Thoracic aorta (tissue), 2 donors: ENCODE measurements at places on chromosomes 5 and 9.

GRCh38 chr9:123456011-123456410 is 100.0 kb downstream of the CRB2 start:
- H3K4me1 ChIP-seq, result peaks cover 6% of the 10 kb centered on the region
- no peak overlapping the region for H3K27ac ChIP-seq

DNA sequence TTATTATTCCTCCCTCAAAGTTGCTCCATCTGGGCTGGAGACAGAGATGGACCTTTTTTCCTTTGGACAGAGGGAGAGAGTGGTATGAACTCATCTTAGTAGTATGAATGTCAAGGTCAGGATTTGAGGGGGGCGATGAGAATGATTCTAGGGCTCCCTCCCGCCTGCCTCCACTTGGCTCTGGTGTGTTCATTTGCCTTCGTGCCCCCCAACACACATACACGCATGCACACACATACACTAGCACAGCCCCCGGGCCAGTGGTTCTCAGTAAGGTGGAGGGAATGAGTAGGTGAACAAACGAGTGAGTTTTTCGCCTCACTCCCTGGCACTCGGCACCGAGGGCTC is 44.5 kb downstream of the ERGIC1 start:
- H3K4me1 ChIP-seq, result peaks cover 82% of the 10 kb centered on the region
- peak overlapping the region; percentile 99 for H3K27ac ChIP-seq
- no peaks in the 10 kb centered on the region for H3K36me3 ChIP-seq
- no peak for DNase-seq

DNA sequence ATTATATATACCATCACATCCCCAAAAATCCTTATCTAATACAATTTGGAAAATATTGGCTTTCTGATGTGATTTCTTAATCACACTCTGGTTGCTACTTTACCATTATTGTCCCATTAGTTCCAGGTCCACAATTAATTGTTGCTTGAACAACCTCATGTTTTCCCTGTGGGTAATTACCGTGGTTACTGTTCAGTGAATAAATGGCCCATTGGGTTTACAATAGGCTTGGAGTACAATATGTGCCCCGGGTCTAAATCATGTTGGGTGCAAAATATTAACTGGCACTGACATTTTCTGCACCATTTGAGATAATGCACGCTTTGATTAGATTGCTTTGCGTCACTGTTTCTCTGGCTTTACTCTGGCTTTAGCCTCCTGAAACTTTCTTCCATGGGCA is 163.7 kb downstream of the GABBR2 start:
- no peaks in the 10 kb centered on the region for H3K36me3 ChIP-seq
- no peak for DNase-seq
- H3K27ac ChIP-seq, result no peak overlapping the region

- peak within 1 kb of the TSS; percentile 97 for H3K4me3 ChIP-seq
- H3K27me3 ChIP-seq, result no peaks in the 10 kb centered on the region
- peaks cover 28% of the 10 kb centered on the region for H3K4me1 ChIP-seq
- peak within 1 kb of the TSS; percentile 97 for H3K27ac ChIP-seq
- H3K36me3 ChIP-seq, result peaks cover 5% of the 10 kb centered on the region
Measured at GRCh38 chr9:137459152-137459600, at the start of gene NSMF. TSS of gene NSMF (minus strand) at chr9:137459334. CDS start at chr9:137459102, 232 bp downstream.

DNA sequence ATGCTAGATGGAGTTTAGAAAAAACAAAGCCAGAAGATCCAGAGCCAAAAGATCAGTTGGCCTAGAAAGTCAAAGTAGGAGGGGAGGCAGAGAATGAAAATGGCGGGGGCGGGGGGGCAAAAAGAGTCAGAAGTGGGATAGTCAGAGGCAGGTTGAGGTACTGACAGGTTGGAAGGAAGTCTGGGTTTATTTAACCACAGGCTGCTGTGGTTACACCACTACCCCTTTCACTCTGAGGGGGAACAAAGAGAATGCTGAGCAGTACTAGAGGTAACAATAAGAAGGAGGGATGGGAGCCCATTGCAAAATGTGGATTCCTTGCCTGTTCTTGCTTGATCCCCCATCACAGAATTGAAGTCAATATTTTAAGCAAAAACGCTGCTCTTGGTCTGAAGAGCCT is 111.8 kb downstream of the CAVIN4 start:
- no peaks in the 10 kb centered on the region for H3K27me3 ChIP-seq
- H3K4me3 ChIP-seq, result no peak overlapping the region
- no peak for DNase-seq
- no peak overlapping the region for H3K27ac ChIP-seq

DNA sequence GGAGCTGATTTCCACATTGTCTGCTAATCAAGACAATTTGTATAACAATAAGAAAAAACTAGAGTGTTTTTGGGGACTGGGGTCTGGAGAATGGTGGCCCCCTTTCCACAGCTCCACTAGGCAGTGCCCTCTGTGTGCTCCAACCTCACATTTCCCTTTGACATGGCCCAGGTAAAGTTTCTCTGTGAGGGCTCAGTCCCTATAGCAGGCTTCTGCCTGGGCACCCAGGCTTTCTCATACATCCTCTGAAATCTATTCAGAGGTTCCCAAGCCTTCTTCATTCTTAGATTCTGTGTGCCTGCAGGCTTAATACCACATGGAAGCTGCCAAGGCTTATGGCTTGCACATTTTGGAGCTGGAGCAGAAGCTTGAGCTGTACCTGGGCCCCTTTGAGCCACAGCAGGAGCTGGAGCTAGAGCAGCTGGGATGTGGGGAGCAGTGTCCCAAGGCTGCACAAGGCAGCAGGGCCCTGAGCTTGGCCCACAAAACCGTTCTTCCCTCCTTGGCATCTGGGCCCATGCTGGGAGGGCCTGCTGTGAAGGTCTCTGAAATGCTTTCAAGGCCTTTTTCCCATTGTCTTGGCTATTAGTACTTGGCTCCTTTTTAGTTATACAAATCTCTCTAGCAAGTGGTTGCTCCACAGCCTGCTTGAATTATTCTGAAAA is 49.1 kb upstream of the VPS13A start:
- no peaks in the 10 kb centered on the region for H3K4me1 ChIP-seq
- H3K4me3 ChIP-seq, result no peak overlapping the region
- no peak overlapping the region for H3K27ac ChIP-seq
- no peaks in the 10 kb centered on the region for H3K27me3 ChIP-seq
- DNase-seq, result no peak

GRCh38 chr5:118580949-118581348 is 407.4 kb downstream of the DTWD2 start:
- no peak overlapping the region for H3K27ac ChIP-seq
- DNase-seq, result no peak
- H3K4me1 ChIP-seq, result peaks cover 43% of the 10 kb centered on the region
- no peak overlapping the region for H3K4me3 ChIP-seq
- no peaks in the 10 kb centered on the region for H3K36me3 ChIP-seq

DNA sequence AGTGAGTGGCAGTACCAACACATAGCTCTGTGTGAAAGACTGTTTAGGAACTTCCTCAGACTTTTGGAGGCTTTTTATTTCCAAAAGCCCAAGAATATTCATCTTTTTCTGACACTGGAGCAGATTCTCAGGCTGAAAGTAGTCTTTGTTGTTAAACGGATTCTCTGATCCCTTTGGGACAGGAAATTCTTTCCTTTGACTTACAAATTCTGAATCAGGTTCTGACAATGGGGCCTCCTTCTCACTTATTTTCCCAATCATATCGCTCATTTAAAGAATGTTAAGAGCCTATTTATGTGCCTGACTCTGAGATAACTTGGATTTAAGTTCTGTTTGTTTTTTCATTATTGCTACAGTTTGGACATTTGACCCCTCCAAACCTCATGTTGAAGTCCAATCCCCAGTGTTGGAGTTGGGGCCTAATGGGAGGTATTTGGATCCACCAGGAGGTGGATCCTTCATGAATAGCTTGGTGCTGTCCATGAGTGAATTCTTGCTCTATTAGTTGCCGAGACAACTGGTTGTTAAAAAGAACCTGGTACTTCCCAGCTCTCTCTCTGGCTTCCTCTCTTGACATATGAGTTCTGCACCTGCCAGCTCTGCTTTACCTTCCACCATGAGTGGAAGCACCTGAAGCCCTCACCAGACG is 4.1 kb upstream of the ADGRV1 start:
- H3K27me3 ChIP-seq, result peaks cover 10% of the 10 kb centered on the region
- H3K36me3 ChIP-seq, result no peaks in the 10 kb centered on the region
- no peak for DNase-seq
- H3K4me3 ChIP-seq, result no peak overlapping the region

DNA sequence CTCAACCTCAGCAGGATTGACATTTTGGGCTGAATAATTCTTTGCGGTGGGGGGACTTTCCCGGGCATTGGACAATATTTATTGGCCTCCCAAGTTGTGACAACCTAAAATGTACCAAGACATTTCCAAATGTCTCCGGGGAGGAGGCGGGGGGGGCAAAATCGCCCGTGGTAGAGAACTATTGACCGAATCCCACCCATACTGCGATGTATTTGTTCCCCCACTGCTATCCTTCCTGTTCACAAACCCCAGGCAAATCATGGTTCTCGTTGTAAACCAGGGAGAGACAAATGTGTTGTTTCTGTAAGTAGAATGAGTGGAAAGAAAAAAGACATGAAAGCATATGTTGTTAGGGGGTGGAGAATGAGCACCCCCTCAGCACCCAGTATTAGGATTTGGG is 141.9 kb downstream of the PSAT1 start:
- H3K4me3 ChIP-seq, result no peak overlapping the region
- no peak for DNase-seq
- H3K4me1 ChIP-seq, result no peaks in the 10 kb centered on the region
- H3K27ac ChIP-seq, result no peak overlapping the region

DNA sequence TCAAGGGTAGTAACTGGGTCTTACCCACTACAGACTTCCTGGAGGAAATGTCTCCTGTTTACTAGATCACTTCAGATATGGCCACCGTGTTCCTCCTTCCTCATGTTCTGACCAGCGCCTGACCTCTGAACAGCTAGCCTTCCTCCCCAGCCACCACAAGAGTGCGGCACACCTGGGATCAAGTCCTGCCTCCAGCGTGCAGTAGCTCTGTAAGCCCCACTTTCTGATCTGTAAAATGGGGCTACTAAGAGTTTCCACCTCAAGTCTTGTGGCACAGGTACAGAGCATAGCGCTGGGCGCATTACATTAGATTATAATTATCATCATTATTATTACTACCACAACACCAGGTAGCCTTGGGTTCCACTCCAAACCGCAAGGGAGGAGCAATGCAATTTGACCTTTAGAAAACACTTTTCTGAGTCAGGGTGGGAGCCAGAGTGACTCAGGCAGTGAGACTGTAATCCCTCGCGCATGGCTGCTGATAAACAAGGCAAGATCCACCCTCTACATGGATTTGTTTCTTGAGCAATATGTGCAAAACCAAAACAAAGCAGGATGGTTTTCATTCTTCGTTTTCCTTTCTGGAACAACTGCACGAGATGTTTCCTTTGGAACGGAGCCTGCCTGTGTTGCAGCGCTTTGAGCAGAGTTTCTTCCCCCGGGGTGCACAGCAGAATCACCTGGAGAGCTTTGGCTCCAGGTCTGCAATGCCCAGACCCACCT is 65.0 kb upstream of the ANGPTL2 start:
- no peaks in the 10 kb centered on the region for H3K36me3 ChIP-seq
- peak overlapping the region; percentile 94 for H3K27ac ChIP-seq
- DNase-seq, result peak; percentile 68
- no peaks in the 10 kb centered on the region for H3K27me3 ChIP-seq
- no peak overlapping the region for H3K4me3 ChIP-seq

GRCh38 chr9:69314547-69314946 is 10.5 kb upstream of the ENTREP1 start:
- DNase-seq, result no peak
- no peak overlapping the region for H3K27ac ChIP-seq
- no peaks in the 10 kb centered on the region for H3K27me3 ChIP-seq
- no peaks in the 10 kb centered on the region for H3K4me1 ChIP-seq
- no peaks in the 10 kb centered on the region for H3K36me3 ChIP-seq

GRCh38 chr5:317086-317811 is 4.3 kb upstream of the AHRR start:
- H3K36me3 ChIP-seq, result peaks cover 4% of the 10 kb centered on the region
- H3K4me1 ChIP-seq, result peaks cover 7% of the 10 kb centered on the region
- H3K27me3 ChIP-seq, result no peaks in the 10 kb centered on the region

DNA sequence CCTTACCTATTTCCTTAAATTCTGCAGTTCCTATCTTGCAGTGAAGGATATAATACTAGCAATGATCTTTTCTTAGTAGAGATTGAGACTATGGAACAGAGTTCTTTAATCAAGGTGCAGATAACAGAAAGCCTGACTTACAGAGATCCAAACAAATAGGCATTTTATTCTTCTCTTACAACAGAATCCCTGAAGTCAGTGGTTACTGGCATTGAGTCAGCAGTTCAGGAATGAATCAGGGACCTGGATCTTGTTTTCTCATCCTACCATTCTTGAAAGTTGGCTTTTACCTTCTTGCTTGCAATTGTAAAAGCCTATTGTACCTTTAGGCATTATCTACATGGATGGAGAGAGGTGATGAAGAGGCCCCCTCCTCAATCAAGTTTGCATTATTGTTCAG is 47.5 kb upstream of the TLE4 start:
- no peak overlapping the region for H3K27ac ChIP-seq
- H3K4me1 ChIP-seq, result no peaks in the 10 kb centered on the region
- H3K4me3 ChIP-seq, result no peak overlapping the region
- no peaks in the 10 kb centered on the region for H3K36me3 ChIP-seq
- H3K27me3 ChIP-seq, result no peaks in the 10 kb centered on the region

DNA sequence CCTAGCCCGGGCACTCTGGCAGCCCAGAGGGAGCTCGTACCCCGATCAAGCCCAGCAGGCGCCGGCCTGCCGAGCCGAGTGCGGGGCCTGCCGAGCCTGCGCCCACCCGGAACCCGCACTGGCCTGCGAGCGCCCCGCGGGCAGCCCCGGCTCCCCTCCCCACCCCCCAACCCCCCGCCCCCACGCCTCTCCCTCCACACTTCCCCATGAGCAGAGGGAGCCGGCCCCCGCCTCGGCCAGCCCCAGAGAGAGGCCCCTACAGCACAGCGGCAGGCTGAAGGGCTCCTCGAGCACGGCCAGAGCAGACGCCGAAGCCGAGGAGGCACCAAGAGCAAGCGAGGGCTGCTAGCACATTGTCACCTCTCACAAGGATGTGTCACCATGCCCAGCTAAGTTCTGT is 36.2 kb upstream of the CCDC180 start:
- no peak for DNase-seq
- H3K27me3 ChIP-seq, result no peaks in the 10 kb centered on the region
- no peak overlapping the region for H3K27ac ChIP-seq
- H3K36me3 ChIP-seq, result no peaks in the 10 kb centered on the region
- no peak overlapping the region for H3K4me3 ChIP-seq
- H3K4me1 ChIP-seq, result no peaks in the 10 kb centered on the region

- no peak for DNase-seq
- H3K27ac ChIP-seq, result no peak overlapping the region
- H3K4me3 ChIP-seq, result no peak overlapping the region
- H3K27me3 ChIP-seq, result no peaks in the 10 kb centered on the region
Measured at GRCh38 chr5:170644501-170644900, 139.0 kb upstream of the GABRP start.

GRCh38 chr5:88488130-88488529 is 219.5 kb upstream of the TMEM161B start:
- no peak overlapping the region for H3K4me3 ChIP-seq
- H3K36me3 ChIP-seq, result no peaks in the 10 kb centered on the region
- no peaks in the 10 kb centered on the region for H3K27me3 ChIP-seq

DNA sequence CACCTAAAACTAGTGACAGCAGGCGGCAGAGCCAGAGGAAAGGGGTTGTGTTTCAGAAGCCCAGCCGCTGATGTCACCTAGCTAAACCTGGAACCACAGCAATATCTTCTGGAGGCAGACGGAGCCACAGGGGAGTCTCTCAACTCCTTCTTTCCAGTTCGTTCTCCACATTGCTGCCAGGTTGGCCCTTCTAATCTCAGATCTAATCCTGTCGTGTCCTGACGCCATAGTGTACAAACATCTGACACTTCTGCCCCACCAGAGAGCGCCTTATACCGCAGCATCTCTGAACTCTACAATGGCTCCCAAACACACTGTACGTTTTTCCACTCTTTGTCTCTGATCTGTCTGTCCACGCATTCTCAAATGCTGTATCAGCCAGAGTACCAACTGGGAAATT is 240.0 kb downstream of the SMARCA2 start:
- no peaks in the 10 kb centered on the region for H3K36me3 ChIP-seq
- no peak overlapping the region for H3K27ac ChIP-seq
- no peak overlapping the region for H3K4me3 ChIP-seq
- no peak for DNase-seq
